Renal pelvis (tissue), 12 donors: ENCODE measurements at places on chromosomes 11 and 22.
A peak's percentile ranks its signal among the peaks of the same experiment; 100 is the strongest.

DNA sequence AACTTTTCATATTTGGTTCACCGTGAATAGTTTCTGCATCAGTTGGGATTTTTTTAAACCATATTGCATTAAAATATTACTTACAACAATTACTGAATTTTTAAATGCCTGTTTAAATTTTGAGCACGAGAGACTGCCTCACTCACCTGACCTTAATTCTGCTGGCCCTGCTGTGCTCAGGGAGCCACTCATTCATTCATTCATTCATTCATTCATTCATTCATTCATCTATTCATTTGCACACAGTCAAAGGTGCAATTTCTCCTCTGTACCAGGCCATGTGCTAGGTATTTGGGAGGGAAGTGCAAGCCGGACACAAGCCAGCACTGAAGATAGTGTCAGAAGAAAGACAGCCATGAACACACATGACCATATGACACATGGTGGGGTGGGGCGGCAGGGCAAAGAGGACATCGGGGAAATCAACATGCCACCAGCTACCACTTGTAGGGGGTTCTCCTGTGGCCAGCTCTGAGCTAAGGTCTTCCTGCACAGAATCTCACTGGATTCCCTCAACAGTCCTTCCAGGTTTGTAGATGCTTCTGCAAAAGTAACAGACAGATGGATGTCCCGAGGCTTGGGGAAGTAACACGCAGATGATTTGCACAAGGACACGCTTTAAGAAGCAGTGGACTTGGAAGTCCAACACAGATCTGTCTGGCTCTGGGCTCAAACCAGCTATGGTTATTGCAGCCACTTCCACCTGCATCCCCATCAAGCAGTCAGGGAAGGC lies 568 bp upstream of the CSF2RB start:
- DNase-seq = no peak

DNA sequence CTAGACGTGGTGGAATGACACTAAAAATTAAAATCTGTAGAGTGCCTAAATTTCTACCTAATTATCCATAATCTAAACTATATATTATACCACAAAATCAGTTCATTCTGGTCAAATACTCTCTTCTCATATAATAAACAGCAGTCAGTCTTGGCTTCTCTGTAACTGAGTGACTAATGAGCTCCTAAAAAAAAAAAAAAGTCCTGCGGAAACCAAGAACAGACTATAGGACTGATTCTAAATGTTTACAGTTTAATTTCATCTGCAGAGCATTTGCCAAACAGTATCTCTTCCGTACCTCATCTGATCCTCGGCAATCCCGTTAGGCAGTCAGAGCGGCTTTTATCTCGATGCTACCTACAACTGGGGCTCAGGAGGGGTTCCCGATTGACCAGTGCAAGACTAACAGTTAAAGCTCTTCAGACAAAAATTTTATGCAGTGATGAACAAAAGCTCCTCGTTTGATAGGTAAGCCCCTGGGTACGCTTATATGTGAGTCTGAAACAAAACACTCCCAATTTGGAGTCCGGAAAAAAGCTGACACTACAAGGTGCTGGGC lies 686 bp downstream of the KIF18A start:
- no peak for DNase-seq

DNA sequence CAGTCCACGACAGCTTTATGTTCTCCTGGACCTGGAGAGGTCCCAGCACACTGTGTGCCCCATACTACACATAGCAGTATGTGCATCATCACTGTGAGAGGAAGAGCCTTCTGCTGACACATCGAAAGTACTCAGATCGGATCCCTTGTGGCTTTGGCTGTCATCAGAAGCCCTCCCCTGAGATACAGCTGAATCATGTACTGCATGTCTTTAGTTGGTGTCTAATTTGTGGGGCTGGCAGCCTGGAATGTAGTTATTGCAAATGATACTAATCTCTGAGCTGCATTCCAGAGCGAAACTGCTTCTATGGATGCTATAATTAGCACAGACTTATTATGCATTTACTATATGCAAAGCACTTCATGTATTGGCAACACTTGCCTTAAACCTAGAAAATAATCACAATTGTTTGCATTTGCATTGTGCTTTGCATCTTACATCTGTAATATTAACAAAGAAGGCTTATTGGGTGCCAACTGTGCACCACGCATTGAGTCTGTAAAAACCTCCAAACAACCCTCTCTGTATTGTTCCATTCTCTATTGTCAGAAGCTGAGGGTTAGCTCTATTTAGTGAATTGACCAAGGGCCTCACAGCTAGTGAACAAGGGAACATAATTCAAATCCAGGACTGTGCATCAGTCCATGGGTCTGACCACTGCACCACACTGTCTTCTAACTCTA lies 89.2 kb upstream of the CRTAM start:
- DNase-seq = no peak

DNA sequence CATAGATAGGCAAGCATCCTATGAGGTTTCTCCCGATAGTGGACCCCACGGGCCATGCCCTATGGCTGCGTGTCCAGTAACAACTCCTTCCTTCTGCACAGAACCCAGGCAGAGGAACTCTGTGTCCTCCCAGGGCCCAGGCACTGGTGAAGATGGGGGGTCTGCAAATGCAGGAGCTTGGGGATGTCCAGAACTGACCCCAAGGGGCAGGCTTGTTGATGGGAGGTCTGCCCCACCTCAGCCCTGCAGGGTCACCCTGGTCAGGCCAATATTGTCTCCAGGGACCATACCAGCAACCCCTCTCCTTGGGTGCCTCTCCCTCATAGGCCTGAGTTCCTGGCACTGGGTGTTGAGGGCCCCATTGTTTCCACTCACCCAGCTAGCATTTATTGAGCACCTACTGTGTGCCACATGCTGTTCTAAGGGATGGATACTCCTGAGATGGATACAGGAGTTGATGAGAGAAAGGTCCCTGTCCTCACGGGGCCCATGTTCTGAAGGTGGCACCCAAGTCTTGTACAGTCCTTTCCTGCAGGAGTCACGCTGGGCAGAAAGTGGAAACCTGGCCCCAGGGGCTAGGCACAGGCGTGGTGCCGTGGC lies 26.3 kb upstream of the TXNRD2 start:
- DNase-seq = no peak

DNA sequence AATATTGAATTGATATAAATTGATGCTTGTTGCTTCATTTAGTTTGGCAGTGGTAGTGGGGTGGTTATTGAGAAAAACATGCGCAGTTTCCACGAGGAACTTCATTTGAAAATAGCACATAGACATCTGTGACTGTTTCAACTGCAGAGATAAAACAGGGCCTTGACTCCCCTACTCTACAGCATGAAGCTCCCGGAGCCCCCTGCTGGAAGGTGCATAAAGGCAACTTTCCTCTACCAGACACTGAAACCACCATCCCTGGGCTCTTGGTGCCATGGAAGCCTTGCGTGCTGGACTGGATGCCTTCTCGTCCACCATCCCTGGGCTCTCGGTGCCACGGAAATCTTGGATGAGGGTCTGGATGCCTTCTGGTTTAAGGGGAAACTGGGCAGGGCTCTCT lies 195.9 kb downstream of the CSNK2A3 start:
- no peak for DNase-seq

DNA sequence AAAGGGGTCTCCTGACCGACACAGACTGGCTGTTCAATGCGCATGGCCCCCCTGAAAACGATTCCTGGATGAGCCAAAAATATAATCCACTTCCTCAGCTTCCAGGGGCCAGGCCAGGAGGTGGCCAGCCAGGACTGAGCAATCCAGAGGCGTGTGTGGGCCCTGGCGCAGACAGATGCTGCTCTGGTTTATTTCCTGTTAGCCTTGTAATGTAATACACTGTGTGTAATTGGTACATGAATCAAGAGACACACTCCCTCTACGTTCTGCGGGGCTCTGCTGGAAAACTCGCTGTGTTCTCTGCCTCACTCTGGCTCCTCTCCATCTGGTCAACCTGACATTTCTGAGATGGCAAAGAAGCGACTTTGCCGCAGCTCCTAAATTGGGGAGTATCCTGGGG lies 26.3 kb upstream of the ISX start:
- DNase-seq = peak; percentile 76

DNA sequence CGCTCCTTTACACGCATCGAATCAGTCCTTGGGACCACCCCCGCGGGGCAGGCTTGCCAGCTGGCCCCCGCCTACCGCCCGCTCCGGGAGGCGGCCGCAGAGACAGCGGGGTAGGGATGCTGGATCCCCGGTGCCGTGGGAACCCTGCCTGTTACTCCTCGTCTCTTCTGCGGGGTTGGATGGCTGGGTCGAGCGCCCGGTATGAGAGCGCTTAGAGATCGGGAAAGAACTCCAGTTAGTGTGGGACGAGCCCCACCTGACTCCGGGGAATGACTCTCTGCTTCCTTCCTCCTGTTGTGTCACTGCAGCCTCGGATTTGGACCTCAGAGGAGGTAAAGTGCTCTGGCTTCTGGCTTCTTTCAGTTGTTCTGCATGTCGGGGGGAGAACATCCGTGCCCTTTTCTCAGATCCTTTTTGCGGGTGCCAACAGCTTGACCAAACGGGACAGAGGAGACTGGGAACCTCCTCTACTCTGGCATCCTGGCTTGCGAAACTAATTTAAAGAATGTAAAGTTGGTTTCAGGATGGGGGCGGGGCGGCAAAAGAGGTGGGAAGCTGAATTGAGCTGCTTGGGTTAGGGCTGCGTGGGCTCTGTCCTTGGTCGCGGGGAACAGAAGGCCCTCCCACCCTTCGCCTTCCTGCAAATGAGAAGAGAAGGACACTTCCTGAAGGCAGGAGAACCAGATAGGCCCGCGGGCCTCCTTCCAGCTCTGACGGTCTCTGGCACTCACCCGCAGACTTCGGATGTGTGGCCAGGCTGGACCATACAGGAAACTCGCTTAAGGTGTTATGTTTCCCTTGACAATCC lies 938 bp downstream of the LAYN start:
- DNase-seq = peak; percentile 40

- DNase-seq = no peak
Observed at GRCh38 chr11:94036096-94036495, 14.9 kb downstream of the HEPHL1 start.

GRCh38 chr11:132674151-132674550 lies 858.1 kb downstream of the OPCML start:
- DNase-seq = no peak

GRCh38 chr11:46127150-46127638 lies 5.9 kb upstream of the PHF21A start:
- no peak for DNase-seq

GRCh38 chr11:122646549-122647340 lies 8.8 kb upstream of the UBASH3B start:
- no peak for DNase-seq

DNA sequence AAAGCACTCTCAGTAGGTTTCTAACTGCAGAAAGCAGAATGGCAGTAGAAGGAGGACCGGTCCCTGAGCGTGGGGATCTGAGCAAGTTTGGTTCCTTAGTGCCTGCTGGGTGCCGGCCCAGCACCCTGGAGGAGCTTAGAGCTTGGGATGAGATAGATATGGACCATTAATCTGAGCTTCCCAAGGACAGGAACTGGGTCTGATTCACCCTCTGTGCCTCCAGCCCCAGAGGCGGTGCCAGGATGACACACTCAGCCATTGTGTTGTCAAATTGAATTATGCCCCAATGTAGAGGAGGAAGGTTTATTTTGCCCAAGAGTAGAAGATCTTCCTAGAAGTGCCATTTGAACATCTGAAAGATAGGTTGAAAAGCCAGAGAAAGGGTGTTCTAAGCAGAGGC lies 4.3 kb downstream of the ZC3H7B start:
- DNase-seq = no peak
